ENCODE measurements at places on chromosomes 2 and 18. TPM values are rescaled to one million over a fixed set of nuclear protein-coding genes. Genes with fewer than 3 reads are reported as not detected.
A peak's percentile ranks its signal among the peaks of the same experiment; 100 is the strongest.

Gene IL1F10
- total RNA-seq: not detected

Gene SPC25
- total RNA-seq: 1.1 TPM

DNA sequence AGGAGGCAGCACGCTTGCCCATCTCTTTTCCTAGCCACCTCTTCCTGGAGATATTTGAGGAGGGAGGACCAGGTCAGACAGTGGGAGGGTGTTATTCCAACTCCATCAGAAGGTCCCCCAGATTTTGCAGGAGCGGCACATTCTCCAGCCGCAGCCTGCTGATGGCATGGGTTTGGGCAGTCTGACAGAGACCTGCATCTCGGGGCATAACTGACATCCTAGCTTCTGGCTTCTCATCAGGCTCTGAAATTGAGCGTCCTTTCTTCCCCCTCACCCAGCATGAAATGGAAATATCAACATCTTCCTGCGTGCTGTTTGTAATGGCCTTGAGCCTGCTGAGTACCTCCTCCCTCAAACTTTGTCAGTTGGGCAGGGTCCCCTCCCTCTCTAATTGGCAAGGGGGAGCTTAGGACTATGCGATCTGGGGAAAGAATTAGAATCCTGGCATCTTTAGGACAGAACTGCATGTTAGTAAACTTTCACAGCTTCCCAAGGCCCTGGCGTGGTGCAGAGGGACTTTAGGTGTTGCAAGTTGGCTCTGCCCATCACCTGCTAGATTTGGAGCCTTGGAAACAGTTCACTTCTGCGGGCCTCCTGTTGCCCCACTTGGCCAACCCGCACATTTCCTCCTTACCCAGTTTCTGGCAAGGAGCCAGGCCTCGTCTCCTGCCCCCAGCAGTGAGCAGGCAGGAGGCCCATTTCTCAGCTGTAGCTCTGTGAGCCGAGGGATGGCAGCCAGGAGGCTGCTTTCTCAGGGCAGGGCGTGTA lies 2.2 kb downstream of the ITM2C start:
- H3K27ac ChIP-seq: peak overlapping the region; percentile 5
- H3K4me1 ChIP-seq: no peaks in the 10 kb centered on the region
- H3K4me3 ChIP-seq: peak overlapping the region; percentile 78
- H3K36me3 ChIP-seq: no peaks in the 10 kb centered on the region

DNA sequence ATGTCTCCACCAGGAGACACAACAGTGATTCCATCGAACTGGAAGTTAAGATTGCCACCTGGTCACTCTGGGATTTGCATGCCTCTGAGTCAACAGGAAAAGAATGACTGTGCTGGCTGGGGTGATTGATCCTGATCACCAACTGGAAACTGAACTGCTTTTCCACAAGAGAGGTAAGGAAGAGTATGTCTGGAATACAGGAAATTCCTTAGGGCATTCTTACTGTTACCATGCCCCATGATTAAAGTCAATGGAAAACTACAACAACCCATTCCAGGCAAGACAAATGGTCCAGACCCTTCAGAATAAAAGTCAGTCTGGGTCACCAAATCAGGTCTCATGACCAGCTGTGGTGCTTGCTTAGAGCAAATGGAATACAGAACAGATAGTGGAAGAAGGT lies 12.0 kb upstream of the DDX1 start:
- no peak overlapping the region for H3K4me3 ChIP-seq
- no peaks in the 10 kb centered on the region for H3K36me3 ChIP-seq
- no peaks in the 10 kb centered on the region for H3K27me3 ChIP-seq
- H3K4me1 ChIP-seq: no peaks in the 10 kb centered on the region
- DNase-seq: no peak

DNA sequence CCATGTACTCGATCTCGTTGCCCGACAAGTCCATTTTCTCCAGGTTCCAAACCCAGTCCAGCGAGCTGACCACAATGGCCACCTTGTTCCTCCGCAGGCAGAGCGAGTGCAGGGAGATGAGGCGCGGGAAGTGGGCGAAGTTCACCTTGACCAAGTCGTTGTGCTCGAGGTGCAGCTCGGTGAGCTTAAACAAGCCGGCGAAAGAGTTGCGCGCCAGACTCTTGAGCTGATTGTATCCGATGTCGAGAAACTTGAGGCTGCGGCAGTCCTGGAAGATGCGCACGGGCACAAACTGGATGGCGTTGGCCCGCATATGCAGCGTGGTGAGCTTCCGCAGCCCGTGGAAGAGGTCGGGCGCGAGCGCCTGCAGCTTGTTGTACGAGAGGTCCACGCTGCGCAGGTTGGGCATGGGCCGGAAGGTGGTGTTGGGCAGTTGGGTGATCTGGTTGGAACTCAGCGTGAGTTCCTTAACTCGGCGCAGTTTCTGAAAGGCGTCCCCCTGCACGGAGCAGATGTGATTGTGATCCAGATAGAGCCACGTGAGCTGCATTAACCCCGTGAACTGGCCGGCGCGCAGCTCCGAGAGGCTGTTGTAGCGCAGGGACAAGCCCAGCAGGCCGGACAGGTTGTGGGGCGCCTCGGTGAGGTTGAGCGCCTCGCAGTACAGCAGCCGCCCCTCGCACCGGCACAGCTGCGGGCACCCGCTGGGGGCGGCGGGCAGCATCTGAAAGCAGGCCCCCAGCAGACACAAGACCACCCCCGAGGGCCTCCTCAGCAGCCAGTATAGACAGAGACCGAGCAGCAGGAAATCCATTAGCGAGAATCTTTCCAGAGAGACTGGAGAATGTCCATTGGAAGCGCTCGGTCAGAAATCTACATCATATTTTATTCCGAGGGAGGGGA lies 1.3 kb downstream of the LRRTM1 start:
- H3K4me3 ChIP-seq: no peak overlapping the region
- H3K4me1 ChIP-seq: no peaks in the 10 kb centered on the region
- no peak for DNase-seq
- H3K36me3 ChIP-seq: no peaks in the 10 kb centered on the region
- peaks cover 39% of the 10 kb centered on the region for H3K27me3 ChIP-seq
- H3K27ac ChIP-seq: no peak overlapping the region

- H3K36me3 ChIP-seq: no peaks in the 10 kb centered on the region
- DNase-seq: no peak
- no peak overlapping the region for H3K4me3 ChIP-seq
Observed at GRCh38 chr2:114534116-114535084, 92.0 kb downstream of the DPP10 start.

DNA sequence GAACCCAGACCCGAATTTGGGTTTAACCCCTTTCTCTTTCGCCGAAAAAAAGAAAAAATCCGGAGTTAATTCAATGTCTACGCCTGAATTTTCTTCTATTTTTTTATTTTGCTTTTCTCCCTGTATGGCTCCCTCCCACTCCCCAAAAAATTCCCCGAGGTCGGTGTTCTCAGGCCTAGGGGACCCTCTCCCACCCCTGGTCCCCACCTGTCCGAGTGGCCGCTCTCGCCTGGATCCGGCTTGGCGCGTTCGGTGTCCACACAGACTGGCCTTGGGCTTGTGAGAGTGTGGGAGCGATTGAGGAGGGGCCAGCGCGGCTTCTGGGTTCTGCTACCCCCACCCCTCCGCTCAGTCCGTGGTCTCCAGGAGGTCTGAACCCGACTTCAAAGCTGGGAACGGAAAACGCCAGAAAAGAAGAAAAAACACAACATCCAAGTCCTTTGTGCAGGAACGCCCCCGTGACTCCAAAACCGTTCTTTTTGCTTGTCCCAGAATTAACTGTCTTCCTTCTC lies 5.7 kb upstream of the EN1 start:
- H3K27ac ChIP-seq: no peak overlapping the region
- H3K4me1 ChIP-seq: no peaks in the 10 kb centered on the region
- peaks cover 99% of the 10 kb centered on the region for H3K27me3 ChIP-seq
- no peak overlapping the region for H3K4me3 ChIP-seq
- H3K36me3 ChIP-seq: no peaks in the 10 kb centered on the region
- DNase-seq: no peak

- H3K27ac ChIP-seq: no peak overlapping the region
- H3K4me3 ChIP-seq: no peak overlapping the region
- no peaks in the 10 kb centered on the region for H3K27me3 ChIP-seq
- H3K36me3 ChIP-seq: no peaks in the 10 kb centered on the region
- DNase-seq: no peak
Observed at GRCh38 chr18:34840256-34840826, 130.2 kb downstream of the DTNA start.

DNA sequence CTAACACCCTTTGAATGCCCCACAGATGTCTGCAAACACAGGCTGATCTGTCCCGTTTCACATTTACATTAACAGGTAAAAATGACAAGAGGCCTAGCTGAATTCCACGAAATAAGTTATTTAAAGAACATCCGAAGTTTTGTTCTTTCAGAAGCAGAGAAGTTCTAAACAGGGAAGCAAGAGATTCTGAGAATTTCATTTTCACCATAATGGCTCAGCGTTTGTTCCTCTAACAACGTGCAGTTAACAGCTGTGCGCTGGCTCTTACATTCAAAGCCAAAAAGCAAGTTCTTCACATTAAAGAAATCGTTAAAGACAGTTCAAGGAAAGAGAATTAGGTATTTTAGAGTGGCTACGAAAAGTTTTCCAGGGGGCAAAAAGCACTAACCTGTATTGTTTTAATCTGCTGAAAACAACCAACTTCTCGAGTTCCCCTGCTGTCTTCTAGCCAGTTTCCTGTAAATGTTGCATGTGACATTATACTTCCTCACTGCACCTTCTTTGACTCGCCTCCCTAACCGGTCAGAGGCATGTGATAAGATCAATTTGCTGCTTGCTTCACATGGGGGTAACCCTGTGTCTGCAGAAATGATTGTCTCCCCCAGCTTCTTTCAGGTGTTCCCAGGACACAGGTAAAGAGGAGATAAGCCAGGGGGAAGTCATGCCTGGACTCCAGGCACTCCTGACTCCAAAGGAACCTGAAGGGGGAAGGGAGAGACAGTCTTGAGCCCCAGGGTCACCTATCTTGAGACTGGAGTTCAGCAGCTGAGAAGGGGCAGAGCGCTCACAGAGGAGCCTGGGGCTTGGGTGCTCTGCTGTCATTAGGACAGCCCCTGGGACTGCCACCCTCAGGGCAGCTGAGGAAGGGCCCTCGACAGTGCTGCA lies 36.8 kb upstream of the WIPF1 start:
- no peaks in the 10 kb centered on the region for H3K27me3 ChIP-seq
- peak overlapping the region; percentile 88 for H3K27ac ChIP-seq
- H3K36me3 ChIP-seq: no peaks in the 10 kb centered on the region
- H3K4me3 ChIP-seq: peak overlapping the region; percentile 29

DNA sequence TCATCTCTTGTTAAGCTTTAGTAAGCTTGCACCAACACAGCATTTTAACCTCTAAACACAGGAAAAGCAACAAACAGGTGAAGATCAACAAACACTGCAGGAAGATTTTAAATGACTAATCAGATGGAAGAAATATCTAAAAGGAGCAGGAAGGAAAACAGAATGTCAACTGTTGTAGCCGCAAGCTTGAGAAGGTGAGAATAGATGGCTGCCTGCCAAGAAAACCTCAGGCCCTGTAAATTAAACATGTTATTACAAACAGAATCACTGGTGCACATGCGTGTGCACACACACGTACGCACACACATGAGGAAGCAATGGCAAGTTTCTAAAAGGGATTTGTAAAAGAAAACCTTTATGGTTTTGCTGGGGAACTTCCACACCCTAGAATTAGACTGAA lies 257.8 kb upstream of the GALNT5 start:
- H3K36me3 ChIP-seq: no peaks in the 10 kb centered on the region
- H3K27ac ChIP-seq: no peak overlapping the region
- no peak overlapping the region for H3K4me3 ChIP-seq
- no peaks in the 10 kb centered on the region for H3K4me1 ChIP-seq
- DNase-seq: no peak

DNA sequence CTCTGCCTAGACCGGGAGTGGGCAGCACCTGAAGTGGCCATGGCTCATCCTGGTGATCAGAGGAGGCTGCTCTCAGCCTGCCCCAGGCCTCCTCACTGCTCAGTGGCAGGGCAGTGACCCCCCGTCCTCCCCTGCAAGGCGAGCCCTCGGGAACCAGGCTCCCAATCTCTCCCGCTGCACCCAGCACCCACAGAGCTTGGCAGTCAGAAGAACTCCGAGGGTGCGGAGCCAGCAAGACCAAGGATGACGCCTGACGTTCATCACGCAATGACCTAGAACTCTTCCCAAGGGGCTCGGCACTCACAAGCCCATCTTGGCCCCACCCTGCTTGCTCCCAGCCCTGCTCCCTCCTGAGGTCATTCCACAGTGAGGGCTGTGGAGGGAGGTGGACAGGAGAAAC lies 189.8 kb upstream of the SALL3 start:
- no peak overlapping the region for H3K4me3 ChIP-seq
- H3K27me3 ChIP-seq: no peaks in the 10 kb centered on the region
- no peaks in the 10 kb centered on the region for H3K4me1 ChIP-seq
- no peak for DNase-seq
- H3K27ac ChIP-seq: no peak overlapping the region

DNA sequence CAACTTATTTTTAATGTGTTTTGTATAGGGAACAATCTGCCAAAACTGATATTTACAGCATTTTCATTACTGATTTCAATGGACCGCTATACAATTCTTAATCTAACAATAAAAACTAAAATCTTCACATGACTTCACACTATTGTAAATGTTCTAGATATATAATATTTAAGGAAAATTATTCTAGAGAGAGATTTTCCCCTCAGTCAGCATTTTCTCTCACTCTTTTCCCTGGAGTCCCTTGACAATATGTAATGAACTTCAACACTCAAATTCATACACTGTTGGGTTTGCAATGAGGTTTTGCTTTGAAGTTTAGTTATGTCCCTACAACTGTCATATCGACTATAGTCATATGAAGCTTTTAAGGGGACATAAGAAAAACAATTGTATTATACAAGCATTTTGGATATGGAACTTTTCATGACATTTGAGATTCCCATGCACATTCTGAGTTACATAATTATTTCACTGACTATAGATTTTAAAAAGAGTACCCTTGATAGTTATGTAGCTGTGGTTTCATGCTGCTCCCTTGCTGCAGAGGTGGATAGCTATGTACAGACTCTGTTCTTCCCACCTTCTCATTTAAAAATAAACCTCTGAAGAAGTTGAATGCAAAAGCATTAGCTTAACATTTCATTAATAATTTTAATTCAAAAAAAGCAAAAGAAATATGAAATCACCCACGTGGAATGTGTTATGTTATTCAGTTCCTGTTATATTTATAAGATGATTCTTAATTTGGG lies 338.5 kb downstream of the AKAIN1 start:
- no peak overlapping the region for H3K4me3 ChIP-seq
- no peaks in the 10 kb centered on the region for H3K36me3 ChIP-seq
- no peaks in the 10 kb centered on the region for H3K27me3 ChIP-seq

DNA sequence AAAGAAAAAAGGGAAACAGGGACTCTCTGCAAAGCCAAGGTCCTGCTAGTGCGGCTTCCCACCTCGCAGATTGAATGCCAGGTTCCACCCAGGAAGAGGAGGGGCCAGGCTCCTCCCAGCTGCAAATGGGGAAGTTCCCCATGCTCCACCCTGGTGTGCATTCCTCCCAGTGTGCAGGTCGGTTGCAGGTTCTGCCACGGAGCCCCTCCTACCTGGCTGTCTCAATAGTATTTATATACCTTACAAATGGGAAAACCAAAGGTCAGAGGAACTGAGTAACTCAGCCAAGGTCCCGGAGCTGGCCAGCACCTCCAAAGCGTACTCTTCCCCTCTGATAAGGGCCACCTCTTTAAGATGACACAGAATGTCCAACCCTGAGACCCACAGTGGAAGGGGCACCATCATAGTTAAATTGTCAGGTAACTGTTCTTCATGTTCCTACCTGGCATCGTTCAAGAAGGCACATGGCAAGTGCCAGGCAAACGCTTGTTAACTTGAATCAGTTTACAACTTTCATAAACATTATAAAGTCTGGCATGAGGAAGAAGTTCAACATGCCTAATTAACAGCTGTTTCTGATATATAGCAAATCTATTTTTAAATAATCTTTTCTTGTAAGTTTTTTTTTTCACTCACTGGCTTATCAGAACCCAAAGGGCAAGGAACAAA lies 35.5 kb downstream of the POU3F3 start:
- H3K36me3 ChIP-seq: no peaks in the 10 kb centered on the region
- no peak overlapping the region for H3K27ac ChIP-seq
- H3K4me1 ChIP-seq: no peaks in the 10 kb centered on the region
- no peak overlapping the region for H3K4me3 ChIP-seq

GRCh38 chr2:239128706-239129105 lies 272.1 kb downstream of the HDAC4 start:
- H3K36me3 ChIP-seq: peaks cover 1% of the 10 kb centered on the region
- no peaks in the 10 kb centered on the region for H3K4me1 ChIP-seq
- H3K27ac ChIP-seq: no peak overlapping the region
